Fibroblast of skin of abdomen (primary cell): ENCODE measurements at places on chromosomes 7 and 10.

- no peak for DNase-seq
Measured at GRCh38 chr10:73552819-73553715, 38.1 kb downstream of the USP54 start.

GRCh38 chr10:106609470-106610266 is 554.8 kb downstream of the SORCS1 start:
- DNase-seq: no peak

GRCh38 chr7:40447345-40447744 is 312.5 kb downstream of the SUGCT start:
- DNase-seq: no peak

- DNase-seq: peak; percentile 43
Measured at GRCh38 chr7:33805630-33806233, 99.6 kb upstream of the BMPER start.

GRCh38 chr10:43237128-43237527 is 29.7 kb downstream of the RASGEF1A start:
- no peak for DNase-seq

DNA sequence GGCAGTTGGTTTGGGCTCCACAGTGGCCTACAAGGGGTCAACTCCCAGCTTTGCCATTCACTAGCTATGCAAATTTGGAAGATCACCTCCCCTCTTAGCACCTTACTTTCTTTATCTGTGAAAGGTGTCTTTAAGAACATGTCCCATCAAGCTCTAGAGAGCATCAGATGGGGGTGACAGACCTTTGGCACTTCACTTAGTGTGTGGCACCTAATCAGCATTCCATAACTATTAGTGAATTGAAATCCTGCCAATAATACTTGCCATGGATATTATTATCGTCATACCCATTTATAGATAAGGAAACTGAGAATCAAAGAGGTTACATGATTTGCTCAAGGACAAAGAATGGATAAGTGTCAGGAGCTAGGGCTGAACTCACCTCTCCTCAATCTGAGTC is 51.9 kb downstream of the PLPP4 start:
- DNase-seq: no peak

DNA sequence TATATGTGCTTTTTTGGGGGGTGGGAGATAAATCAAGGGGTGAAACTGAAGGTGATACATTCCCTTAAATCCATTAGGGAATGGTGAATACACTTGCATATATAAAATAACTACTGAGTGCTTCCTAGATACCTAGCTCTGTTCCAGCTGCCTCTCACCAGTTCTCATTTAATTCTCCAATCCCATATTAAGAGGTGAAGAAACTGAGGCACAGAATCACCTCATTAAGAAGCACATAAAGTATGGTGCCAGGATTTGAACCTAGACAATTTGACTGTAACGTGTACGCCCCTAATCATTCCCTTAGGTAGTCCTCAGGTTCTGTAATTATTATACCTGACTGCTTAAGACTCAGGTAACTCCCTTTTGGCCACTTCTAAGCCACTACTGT is 1.5 kb upstream of the SFR1 start:
- no peak for DNase-seq

DNA sequence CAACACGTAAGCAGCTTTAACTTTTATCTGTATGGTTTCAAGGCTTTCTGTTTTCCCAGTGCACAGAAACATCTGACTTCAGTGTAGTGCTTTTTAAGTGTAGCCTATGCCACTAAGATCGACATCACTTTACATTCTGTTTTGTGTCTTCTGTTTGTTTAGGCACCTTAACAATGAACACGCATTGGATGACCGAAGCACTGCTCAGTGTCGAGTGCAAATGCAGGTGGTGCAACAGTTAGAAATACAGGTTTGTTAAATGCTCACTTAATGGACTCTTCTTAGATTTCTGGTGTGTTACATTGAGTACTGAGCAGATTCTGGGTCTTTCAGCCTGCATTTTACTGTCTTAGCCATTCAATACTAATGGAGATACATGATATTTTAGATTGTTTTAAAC is 237.4 kb downstream of the FOXP2 start:
- no peak for DNase-seq

GRCh38 chr10:11176746-11177145 is 159.1 kb downstream of the CELF2 start:
- no peak for DNase-seq

GRCh38 chr7:105587909-105588635 is 6.8 kb upstream of the EFCAB10 start:
- peak; percentile 36 for DNase-seq

GRCh38 chr10:111113961-111114757 is 37.3 kb downstream of the ADRA2A start:
- no peak for DNase-seq

GRCh38 chr7:102262546-102262945 is 24.1 kb upstream of the SH2B2 start:
- no peak for DNase-seq

DNA sequence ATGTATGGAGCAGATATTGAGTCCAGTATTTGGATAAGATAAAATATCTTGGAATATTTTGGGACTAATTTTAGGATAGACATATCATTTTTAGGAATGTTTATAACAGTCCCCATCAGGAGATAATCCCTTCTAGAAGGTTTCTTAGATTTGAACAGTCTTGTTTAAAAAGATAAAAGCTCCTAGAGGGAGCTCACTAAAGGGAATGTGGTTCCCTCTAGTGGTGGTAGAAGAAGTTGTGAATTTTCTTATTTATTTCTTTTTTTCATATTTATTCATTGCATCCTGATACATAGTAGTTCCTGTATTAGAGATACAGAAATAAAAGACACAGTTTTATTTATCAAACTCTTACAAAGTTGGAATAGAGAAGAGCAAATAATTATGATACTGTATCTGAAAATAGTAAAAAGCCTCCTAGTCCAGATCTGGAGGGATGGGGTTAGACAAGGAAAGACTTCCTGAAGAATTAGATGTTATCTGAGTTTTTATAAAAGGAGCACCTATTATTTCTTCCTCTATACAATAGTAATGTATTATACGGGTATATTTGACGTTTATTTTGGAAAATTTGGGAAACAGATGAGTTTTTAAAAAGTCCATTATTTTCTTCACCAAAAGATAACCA is 24.5 kb upstream of the KLF14 start:
- DNase-seq: peak; percentile 48

DNA sequence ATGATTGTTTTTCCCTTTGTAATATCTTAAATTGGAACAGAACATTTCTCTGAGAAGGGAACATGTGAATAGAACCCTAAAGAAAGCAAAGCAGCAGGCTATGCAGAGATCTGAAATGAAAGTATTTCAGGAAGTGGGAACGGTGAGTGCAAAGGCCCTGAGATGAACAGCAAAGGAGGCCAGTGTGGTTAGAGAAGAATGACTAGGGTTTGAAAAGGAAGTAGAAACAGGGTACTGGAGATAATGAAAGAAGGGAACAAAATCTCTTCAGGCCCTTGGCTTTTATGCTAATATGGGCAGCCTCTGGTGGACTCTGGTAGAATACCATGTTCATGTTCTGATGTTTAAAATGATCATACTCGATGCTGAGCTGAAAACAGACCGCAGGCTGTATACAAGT is 22.2 kb downstream of the ARHGAP21 start:
- no peak for DNase-seq

DNA sequence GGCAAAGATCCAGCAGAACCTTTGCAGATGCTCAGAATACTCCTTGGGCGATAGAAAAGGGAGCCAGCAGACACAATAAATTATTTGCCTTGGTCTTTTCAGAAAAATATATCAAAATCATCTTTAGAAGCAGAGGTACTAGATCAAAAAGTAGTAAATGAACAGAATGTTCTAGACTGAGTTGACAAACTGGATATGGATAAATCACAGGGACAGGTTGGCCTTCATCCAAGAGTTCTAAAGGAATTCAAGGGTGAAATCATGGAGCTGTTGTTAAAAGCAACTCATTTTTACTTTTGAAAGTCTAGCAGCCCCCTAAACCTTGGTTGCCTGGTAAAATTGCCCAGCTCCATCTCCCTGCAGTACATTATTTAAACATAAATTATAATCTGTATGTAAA is 99.1 kb downstream of the PLCE1 start:
- peak; percentile 53 for DNase-seq

- no peak for DNase-seq
Measured at GRCh38 chr7:120955577-120956149, 5.1 kb downstream of the ING3 start.

GRCh38 chr10:77548157-77548556 is 89.5 kb downstream of the KCNMA1 start:
- no peak for DNase-seq

- peak; percentile 57 for DNase-seq
Measured at GRCh38 chr7:93147363-93147762, 822 bp downstream of the SAMD9L start.

GRCh38 chr10:27911539-27911938 is 87.3 kb downstream of the ODAD2 start:
- DNase-seq: peak; percentile 8

DNA sequence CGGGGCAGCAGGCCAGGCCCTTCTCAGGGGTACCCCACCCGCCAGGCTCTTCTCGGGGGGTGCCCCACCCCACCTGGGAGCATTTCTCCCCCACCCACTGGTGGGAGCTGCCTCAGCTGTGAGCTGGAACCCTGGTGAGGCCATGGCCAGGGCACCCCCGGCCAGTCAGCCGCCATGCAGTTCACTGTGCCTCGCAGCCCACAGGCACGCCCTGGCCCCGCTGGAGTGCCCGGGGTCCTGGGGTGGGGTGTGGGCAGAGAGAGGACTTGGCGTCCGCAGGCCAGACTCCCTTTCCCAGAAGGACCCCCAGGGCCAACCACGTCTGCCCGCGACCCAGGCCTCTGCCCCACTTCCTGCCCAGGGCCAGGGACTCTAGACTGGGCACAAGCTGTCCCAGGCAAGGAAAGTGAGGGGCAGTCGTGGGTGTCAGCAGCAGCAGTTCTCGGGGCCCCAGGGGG is 13.1 kb downstream of the DPYSL4 start:
- DNase-seq: no peak

GRCh38 chr10:116287906-116288501 is 15.0 kb upstream of the GFRA1 start:
- peak; percentile 57 for DNase-seq

- no peak for DNase-seq
Measured at GRCh38 chr10:43703286-43703685, 54.6 kb upstream of the ZNF32 start.

DNA sequence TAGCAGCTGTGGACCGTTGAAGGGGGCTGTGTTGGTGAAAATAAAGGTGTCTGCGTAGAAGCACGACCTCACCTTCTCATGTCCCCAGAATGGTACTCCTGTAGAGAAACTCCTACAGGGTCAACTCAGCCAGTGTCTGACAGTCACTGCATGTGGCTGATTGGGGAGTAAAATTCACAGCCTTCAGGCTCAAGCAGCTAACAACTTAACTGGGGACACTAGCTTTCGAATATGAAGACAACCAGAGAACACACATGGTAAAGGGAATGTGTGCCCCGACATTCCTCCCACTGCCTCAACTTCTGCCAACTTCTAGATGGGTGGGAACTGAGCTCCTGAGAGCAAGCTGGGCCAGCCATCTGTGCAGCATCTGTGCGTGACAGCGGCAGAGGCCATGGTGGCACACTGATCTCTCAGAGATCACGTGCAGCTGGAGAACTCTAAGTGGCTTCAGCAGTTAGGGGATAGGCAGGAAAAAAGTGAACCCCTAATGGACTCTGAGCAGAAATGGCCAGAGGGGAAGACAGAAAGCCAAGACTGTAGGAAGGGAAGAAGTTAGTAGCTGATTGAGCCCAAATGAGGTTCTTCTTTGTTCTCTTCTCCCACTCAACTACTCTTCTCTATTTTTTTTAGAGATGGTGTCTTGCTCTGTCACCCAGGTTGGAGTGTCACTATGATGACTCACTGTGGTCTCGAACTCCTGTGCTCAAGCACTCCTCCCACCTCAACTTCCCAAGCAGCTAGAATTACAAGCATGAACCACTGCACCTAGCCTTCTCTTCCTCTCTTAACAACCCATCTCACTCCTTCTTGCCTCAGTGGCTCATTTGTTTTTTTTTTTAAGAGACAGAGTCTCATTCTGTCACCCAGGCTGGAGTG is 280.8 kb downstream of the ZEB1 start:
- no peak for DNase-seq

DNA sequence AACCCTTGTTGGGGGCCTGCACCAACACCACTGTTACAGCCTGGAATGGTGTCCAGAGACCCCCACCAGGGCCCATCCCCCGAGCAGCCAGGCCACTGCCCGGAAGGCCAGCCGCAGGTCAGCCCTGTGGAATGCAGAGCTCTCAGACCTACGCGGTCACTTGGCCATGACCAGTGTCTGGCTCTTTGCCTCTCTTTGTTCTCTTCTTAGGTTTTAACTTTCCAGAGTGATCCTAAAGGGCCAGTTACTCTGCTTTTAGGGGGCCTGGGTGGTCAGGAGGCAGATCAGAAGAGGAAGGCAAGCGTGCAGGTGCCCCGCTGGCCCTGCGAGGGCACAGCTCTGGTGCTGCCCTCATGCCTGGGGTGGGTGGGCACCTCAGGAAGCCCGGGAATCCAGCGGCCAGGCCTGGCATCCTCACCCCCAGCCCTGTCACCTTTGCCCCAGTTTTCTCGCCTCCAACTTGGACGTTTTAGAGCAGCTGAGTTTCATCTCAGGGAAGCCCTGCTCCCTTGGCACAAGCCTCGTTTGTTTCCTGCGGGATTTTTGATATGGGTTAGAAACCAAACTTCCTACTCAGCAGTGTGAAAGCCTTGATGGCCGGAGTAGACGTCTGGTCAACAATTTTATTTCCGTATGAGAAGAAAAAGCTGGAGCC is 62.5 kb upstream of the CHST15 start:
- DNase-seq: no peak

DNA sequence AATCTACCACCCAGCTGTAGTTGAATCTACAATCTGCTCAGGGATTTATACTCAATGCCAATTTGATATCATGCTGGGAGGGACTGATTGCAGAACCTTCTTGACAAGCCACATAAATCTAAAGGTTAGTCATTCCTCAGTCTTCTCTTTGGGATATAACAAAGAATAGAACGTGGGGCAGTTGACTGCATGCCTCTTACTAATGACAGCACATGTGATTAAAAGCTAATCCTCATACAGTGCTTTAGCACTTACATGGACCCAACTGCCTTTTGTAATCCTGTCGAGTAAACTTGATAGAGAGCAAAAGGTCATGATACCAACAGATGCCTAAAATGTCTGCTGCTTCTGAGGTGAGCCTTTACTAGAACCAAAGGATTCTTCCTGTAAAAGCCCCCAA is 12.3 kb downstream of the KLHL7 start:
- DNase-seq: peak; percentile 14

- DNase-seq: no peak
Measured at GRCh38 chr7:19209166-19209696, 64.0 kb upstream of the FERD3L start.
